Mesenchymal stem cell (in vitro differentiated cells and primary cell): ENCODE measurements at places on chromosomes 11 and 22.

- H3K27ac ChIP-seq = no peak overlapping the region
- no peak for DNase-seq
- no peaks in the 10 kb centered on the region for H3K27me3 ChIP-seq
- no peaks in the 10 kb centered on the region for H3K4me1 ChIP-seq
- no peaks in the 10 kb centered on the region for H3K36me3 ChIP-seq
- H3K4me3 ChIP-seq = no peak overlapping the region
Observed at GRCh38 chr11:34028425-34028824, 23.1 kb upstream of the CAPRIN1 start.

- H3K27ac ChIP-seq = no peak overlapping the region
- no peak for DNase-seq
- no peak overlapping the region for H3K4me3 ChIP-seq
Observed at GRCh38 chr11:22472306-22472705, 134.1 kb downstream of the SLC17A6 start.

DNA sequence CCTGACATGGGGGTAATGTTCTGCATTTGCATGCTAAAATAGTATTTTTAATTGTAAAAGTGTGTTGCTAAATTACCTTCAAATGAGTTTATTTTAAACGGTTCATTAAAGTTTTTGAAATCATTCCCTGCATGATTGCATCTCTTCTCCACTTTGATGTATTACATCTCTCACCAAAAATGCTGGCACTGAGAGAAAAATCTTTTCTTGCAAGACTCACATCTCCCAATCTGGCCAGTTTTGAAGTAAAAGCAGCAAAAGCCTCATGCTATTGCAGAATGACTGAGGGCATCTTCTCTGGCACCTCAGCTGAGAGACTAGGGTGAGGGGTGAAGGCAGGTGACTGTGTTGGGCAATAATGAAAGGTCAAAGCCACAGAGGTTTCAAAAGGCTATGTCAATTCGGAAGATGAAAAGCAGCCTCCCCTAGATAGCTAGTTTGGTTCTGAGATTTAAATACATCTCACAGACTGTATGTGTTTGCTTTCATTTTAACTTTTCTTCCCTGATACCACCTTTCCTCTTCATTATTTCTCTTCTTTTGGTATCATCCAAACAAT is 292.2 kb upstream of the RAG2 start:
- DNase-seq = no peak
- H3K27me3 ChIP-seq = no peaks in the 10 kb centered on the region
- H3K27ac ChIP-seq = no peak overlapping the region
- H3K36me3 ChIP-seq = no peaks in the 10 kb centered on the region
- no peak overlapping the region for H3K4me3 ChIP-seq

DNA sequence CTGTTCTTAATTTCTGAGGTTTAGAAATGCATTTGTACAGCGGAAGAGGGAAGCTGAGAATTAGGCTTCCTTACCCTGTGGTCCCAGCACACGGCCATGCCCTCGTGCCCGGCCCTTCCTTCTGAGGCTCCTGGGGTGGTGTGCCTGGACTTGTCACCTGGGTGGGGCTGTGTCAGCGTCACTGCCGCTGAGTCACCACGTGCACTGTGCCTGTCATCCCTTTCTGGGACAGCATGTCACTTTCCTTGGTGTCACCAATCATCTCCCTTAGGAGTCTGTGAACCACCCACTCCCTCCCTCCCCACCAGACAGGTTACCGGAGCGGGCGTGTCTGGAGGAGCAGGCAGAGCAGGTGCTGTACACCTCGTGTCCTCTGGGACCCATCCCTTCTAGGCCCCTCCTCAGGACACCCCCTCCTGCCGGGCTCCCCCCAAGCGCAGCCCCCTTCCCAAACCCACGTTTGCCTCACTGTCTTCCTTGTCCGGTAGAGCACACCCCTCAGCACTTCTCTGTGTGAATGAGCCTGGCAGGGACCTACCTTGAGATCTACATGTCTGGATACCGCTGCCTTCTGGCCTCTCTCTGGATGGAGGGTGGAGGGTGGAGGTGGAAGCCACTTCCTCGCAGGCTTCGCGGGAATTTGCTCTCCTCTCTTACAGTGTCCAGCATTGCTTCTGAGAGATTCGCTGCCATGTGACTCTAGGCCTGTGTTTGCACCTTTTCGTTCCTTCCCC is 367.6 kb downstream of the TBC1D22A start:
- H3K4me1 ChIP-seq = peaks cover 5% of the 10 kb centered on the region
- H3K27ac ChIP-seq = no peak overlapping the region
- H3K36me3 ChIP-seq = peaks cover 14% of the 10 kb centered on the region
- no peaks in the 10 kb centered on the region for H3K27me3 ChIP-seq

DNA sequence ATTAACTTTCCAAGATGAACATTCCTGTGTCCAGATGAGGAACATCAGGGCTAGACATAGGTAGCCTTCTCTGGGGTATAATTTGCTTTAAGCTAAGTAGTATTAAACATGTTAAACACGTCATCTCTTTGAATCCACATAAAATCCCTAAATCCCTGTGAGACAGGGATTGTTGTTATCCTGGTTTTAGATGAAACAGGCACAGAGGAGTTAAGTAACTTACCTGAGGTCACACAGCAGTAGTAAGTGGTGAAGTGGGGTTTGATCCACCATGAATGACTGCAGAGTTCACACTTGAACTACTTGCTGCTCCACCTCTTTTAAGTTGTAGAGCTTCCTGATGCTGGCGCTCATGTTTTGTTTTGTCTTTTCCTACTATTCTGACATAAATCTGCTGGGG is 82.6 kb upstream of the NNMT start:
- no peak for DNase-seq
- H3K27ac ChIP-seq = no peak overlapping the region
- peaks cover 44% of the 10 kb centered on the region for H3K27me3 ChIP-seq
- no peaks in the 10 kb centered on the region for H3K36me3 ChIP-seq

DNA sequence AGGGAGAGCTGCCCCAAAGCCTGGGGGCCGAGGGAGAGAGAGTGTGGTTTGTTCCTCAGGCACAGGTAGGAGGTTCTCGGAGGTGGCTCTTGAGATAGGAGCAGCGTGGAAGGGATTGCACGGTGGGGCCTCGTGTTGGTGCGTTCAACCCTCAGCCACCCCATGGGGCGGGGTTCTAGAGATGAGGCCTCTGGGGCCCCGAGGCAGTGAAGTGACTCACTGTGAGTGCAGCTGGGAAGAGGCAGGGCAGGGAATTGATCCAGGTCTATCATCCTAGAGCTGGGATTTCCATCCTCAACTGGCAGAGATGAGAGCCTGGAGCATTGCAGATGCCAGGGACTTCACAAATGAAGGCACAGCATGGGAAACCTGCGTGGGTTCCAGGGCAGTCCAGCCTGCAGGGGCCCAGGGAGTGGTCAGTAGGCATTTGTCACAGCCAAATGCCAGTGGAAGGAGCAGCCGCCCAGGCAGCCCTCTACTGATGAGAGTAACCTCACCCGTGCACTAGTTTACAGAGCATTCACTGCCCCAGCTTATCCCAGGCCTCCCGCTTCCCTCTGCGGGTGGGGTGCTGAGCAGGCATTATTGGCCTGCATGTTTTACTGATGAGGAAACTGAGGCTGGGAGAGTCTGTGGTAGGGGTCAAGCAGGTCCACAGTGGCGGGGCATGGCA is 5.1 kb upstream of the SMARCB1 start:
- peaks cover 15% of the 10 kb centered on the region for H3K36me3 ChIP-seq
- peaks cover 38% of the 10 kb centered on the region for H3K4me1 ChIP-seq
- peak overlapping the region; percentile 32 for H3K4me3 ChIP-seq

DNA sequence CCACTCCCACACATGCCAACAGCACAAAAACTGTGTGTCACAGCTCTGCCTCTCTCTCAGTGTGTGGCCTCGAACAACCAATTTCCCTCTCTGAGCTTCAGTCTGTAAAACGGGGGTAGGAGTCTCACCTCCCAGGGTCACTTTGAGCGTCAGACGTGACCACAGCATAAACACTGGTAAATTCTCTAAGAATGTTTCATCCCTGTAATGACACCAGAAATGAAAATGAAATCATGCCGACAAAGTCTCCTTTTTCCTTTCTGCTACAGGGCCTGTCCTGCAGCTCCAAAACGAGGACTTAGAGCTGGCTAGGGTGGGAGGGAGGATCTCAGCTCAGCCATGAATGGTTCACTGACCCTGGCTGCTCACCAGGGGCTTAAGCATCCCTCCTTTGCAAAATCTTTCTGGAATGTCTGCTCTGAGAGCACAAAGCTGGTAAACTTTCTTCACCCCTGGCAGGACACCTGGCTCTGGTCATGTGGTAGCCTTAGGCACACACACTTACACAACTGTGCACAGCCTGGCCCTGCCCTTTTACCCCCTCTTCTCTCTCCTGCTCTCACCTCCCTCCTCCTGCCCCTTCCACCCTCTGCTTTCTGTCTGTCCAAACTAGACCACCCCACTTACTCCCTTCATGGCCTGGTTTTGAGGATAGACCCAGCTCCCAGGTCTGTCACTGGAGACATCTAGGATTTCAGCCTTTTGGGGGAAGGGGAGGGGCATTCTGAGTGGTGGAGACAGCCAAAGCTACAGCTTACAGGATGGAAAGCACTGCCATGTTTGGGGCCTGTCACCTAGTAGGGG is 12.3 kb upstream of the TSKU start:
- H3K36me3 ChIP-seq = no peaks in the 10 kb centered on the region
- peaks cover 55% of the 10 kb centered on the region for H3K4me1 ChIP-seq
- H3K27me3 ChIP-seq = no peaks in the 10 kb centered on the region

DNA sequence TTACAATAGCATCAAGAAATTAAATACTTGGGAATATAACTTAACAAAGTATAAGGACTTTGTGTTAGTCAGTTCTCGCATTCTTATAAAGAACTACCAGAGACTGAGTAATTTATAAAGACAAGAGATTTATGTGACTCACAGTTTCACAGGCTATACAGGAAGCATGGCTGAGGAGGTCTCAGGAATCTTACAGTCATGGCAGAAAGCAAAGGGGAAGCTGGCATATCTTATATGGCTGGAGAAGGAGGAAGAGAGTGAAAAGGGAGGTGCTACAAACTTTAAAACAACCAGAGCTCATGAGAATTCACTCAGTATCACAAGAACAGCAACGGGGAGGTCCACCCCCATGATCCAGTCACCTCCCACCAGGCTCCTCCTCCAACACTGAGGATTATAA is 32.0 kb upstream of the CCDC134 start:
- H3K4me3 ChIP-seq = no peak overlapping the region
- no peaks in the 10 kb centered on the region for H3K27me3 ChIP-seq
- H3K36me3 ChIP-seq = no peaks in the 10 kb centered on the region
- H3K4me1 ChIP-seq = peaks cover 4% of the 10 kb centered on the region

- no peaks in the 10 kb centered on the region for H3K36me3 ChIP-seq
- peaks cover 9% of the 10 kb centered on the region for H3K4me1 ChIP-seq
- no peaks in the 10 kb centered on the region for H3K27me3 ChIP-seq
- DNase-seq = peak; percentile 84
Observed at GRCh38 chr22:45413368-45414211, at the start of the genes RIBC2 and SMC1B. Gene RIBC2, plus strand, starts transcription at chr22:45413693. Its CDS starts 194 bp downstream, at chr22:45413887. Gene SMC1B, minus strand, starts transcription at chr22:45413599. Its CDS starts 32 bp downstream, at chr22:45413567.

DNA sequence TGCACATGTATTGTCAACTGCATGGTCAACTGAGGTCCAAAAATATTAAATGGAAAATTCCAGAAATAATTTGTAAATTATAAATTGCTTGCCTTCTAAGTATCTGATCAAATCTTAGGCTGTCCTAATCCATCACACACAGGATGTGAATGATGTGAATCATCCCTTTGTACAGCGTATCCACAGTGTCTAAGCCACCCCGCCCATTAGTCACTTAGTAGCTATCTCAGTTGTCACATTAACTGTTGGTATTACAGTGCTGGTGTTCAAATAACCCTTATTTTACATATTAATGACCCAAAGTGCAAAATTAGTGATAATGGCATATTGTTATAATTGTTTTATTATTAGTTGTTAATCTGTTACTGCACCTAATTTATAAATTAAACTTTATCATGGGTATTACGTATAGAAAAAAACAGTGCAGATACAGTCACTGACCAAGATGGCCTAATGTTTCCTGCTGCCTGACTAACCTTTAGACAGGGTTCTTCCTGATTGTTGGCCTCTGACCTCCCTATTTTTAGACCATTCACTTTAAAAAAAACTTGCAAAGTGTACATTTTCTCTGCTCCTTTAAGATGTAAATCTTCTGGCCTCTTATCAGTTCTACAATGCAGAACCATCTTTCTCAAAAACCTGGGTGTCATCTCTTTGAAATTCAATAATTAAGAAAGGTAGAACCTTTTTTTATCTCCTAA is 2.9 kb upstream of the SVIP start:
- peaks cover 3% of the 10 kb centered on the region for H3K4me1 ChIP-seq
- no peaks in the 10 kb centered on the region for H3K36me3 ChIP-seq
- peak; percentile 22 for DNase-seq
- no peak overlapping the region for H3K4me3 ChIP-seq
- H3K27ac ChIP-seq = no peak overlapping the region

DNA sequence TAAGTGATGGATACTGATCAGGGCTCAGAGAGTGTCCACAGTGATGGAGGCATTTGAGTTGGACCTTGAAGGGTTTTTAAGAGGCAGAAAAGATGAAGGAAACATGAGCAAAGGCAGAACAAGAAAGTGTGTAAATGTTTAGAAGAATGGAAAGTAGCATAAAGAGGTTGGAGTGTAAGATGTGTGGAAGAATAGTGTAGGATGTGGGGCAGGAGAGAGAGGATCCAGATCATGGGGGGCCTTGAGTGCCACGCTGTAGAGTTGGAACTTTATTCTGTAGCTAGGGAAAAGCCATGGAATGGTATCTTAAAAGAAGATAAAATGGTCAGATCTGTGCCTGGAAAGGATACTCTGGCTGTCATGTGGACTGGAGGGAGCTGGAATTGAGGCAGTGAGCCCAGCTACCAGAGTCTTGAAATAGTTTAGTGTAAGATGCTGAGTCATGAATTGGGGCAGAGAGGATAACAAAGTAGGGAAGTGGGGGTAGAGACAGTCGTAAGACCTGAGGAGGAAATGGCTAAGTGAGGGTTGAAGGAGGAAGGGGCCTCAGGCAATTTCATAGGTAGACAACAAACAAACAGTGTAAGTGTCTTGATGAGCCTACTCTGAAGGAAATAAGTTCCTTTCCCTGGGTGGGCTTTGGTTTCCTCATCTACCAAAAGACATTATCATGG is 6.7 kb downstream of the KCNE3 start:
- no peaks in the 10 kb centered on the region for H3K27me3 ChIP-seq
- peaks cover 7% of the 10 kb centered on the region for H3K4me1 ChIP-seq
- DNase-seq = no peak
- no peak overlapping the region for H3K27ac ChIP-seq
- no peaks in the 10 kb centered on the region for H3K36me3 ChIP-seq
